Heart left ventricle (tissue), 16 donors: ENCODE measurements at places on chromosomes 4 and X.

- peak; percentile 34 for DNase-seq
Measured at GRCh38 chr4:98566361-98567008, 91.9 kb downstream of the TSPAN5 start.

- DNase-seq, result no peak
Measured at GRCh38 chr4:109472343-109472761, 38.7 kb downstream of the SEC24B start.

GRCh38 chrX:20066968-20067708 is 49.6 kb downstream of the MAP7D2 start:
- DNase-seq, result no peak

DNA sequence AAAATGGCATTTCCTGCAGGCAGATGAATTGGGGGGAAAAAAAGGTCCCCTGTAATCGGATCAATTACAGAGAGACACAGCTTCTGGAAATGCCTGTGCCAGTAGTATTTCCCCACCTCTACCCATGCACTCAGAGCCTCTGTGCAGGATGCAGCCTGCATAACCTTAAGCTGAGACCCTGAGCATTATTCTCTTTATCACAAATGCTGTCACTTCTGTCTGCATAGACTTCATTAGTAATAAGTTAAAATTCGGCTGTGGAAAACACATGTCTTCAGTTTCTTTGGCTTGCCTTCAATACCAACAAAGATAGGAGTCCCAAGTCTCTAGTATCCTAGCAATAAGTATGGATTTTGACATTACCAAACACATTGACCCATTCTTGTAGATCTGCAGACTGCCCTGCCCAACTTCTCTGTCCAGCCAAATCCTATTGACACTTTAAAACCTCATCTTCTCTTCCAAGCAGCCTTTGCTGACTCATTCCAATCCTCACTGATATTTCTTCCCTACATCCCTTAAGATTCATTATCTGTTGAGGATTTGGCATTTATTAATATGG is 70.8 kb downstream of the LUZP4 start:
- no peak for DNase-seq

- no peak for DNase-seq
Measured at GRCh38 chr4:82331814-82332213, 42.0 kb downstream of the HNRNPD start.

DNA sequence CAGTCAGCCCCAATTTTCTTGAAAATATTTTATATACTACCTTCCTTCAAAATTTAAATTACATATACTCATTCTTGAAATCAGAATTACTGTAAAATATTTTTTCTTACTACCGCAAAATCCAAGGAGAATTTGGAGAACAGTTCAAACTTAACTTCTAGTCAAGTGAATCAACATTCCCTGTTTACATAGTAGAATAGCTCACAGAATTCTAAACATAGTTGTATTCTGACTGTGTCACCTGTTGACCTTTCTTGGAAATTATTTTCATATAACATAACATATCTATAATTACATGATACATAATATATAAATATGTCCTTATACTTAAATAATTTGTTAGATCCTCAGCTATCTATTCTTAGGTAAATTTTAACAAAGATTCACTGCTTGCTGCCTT is 31.0 kb upstream of the FGF5 start:
- DNase-seq, result no peak
